ENCODE measurements at places on chromosomes 16 and 17. TPM values are rescaled to one million over a fixed set of nuclear protein-coding genes. Genes with fewer than 3 reads are reported as not detected.
A peak's percentile ranks its signal among the peaks of the same experiment; 100 is the strongest.

DNA sequence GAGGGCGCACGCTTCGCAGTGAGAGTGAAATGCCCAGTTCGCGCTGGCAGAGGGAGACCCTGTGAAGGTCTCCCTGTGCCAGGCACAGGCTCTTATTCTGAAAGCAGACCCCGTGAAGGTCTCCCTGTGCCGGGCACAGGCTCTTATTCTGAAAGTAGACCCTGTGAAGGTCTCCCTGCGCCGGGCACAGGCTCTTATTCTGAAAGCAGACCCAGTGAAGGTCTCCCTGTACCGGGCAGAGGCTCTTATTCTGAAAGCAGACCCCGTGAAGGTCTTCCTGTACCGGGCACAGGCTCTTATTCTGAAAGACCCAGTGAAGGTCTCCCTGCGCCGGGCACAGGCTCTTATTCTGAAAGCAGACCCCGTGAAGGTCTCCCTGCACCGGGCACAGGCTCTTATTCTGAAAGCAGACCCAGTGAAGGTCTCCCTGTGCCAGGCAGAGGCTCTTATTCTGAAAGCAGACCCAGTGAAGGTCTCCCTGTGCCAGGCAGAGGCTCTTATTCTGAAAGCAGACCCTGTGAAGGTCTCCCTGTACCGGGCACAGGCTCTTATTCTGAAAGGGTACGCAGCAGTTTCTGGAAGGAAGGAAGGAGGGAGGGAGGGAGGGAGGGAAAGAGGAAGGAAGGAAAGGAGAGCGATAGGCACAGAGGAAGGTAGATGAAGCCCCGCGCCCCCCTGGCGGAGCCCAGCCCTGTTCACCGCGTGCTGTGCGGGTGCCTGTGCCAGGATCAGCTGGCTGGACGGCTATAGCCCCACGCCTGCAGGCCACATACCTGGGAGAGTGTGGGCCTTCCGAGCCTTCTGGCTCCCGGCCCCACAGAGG is 55.3 kb downstream of the WDR45B start:
- peaks cover 27% of the 10 kb centered on the region for H3K36me3 ChIP-seq
- H3K4me1 ChIP-seq: peaks cover 10% of the 10 kb centered on the region
- H3K4me3 ChIP-seq: peak overlapping the region; percentile 81
- H3K27me3 ChIP-seq: no peaks in the 10 kb centered on the region
- H3K27ac ChIP-seq: peak overlapping the region; percentile 68

- DNase-seq: peak; percentile 98
- peak overlapping the region; percentile 40 for H3K27ac ChIP-seq
- no peaks in the 10 kb centered on the region for H3K27me3 ChIP-seq
- H3K36me3 ChIP-seq: peaks cover 35% of the 10 kb centered on the region
These were observed 27.6 kb downstream of the FCSK start for GRCh38 chr16:70481929-70482536.

DNA sequence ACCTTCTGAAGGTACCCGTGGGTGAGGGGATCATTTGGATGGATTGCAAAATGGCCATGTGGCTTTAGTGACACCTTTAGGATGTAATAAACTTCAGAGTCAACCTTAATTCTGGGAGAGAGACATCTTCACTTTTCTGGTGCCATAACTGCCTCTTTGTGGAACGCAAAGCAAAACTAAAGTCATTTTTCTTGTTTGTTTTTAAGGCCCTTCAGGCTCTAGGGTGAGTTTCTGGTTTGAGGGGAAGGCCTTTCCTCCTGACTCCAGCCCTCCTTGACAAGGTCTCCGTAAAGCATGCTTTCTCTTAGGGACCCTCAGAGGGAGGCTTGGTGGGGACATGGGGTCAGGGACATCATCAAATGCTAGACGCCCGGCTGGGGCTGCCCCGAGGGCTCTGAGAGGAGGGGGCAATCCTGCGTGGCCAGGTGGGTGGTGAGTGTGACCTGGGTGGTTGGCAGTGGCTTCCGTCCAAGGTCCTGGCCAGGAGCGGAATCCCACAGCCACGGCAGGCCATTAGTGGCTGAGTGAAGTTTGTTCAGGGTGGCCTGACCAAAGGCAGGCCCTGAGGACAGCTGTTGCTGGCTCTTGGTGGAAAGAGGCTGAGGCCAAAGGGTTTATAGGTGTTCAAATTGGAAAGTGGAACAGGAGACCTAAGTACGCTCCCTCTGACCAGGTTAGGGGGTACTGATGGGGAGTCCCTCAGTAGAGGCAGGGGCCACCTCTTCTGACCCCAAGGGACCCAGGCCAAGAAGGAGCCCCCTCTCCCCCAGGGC is 112.2 kb downstream of the METRNL start:
- peak; percentile 55 for DNase-seq
- no peak overlapping the region for H3K4me3 ChIP-seq
- H3K27ac ChIP-seq: peak overlapping the region; percentile 75
- H3K27me3 ChIP-seq: no peaks in the 10 kb centered on the region
- peaks cover 57% of the 10 kb centered on the region for H3K4me1 ChIP-seq

The NCBP3 gene
- total RNA-seq: 24.2 TPM

DNA sequence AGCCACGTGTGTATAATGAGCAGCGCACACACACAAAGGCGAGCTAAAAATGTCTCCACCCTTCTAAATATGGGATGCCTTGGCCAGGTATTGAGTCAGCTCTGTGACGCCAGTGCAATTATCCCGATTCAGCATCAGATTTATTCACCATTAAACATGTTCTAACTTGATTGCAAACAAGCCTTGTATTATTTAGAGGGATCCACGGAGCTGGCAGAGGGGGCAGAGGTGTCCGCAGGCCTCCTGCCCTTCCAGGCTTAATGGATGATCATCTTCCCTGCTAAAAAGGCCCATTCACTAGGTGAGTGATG is 591.7 kb downstream of the MAF start:
- H3K27me3 ChIP-seq: no peaks in the 10 kb centered on the region
- no peaks in the 10 kb centered on the region for H3K36me3 ChIP-seq
- no peak overlapping the region for H3K27ac ChIP-seq
- no peaks in the 10 kb centered on the region for H3K4me1 ChIP-seq
- DNase-seq: no peak

The FAM20A gene
- total RNA-seq: 63.3 TPM

DNA sequence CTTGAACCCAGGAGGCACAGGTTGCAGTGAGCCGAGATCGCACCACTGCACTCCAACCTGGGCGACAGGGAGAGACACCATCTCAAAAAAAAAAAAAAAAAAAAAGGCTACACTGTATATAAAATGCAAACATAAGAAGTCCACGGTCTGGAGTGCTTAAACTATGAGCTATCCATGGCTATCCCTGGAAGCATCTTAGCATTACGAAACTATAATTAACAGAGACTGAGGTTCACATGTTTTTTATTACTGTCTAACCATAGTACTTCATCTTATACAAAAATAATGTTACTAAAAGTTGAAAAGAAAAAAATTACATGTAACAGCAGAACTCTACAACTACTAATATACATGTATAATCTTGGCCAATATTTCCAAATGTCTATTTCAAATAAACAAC is 32.8 kb downstream of the HELZ start:
- peaks cover 25% of the 10 kb centered on the region for H3K4me1 ChIP-seq
- H3K27ac ChIP-seq: peak overlapping the region; percentile 40
- no peaks in the 10 kb centered on the region for H3K27me3 ChIP-seq
- H3K4me3 ChIP-seq: no peak overlapping the region

The CNGB1 gene
- total RNA-seq: not detected

The MT1A gene
- 0.59 TPM for total RNA-seq

GRCh38 chr16:85437166-85438052 is 175.7 kb upstream of the GSE1 start:
- H3K4me3 ChIP-seq: peak overlapping the region; percentile 45
- no peaks in the 10 kb centered on the region for H3K36me3 ChIP-seq

Data from osteoblast (primary cell).